Tibial nerve (tissue), 4 donors: ENCODE measurements at places on chromosomes 2 and 18. TPM values are rescaled to one million over a fixed set of nuclear protein-coding genes. Genes with fewer than 3 reads are reported as not detected.

DNA sequence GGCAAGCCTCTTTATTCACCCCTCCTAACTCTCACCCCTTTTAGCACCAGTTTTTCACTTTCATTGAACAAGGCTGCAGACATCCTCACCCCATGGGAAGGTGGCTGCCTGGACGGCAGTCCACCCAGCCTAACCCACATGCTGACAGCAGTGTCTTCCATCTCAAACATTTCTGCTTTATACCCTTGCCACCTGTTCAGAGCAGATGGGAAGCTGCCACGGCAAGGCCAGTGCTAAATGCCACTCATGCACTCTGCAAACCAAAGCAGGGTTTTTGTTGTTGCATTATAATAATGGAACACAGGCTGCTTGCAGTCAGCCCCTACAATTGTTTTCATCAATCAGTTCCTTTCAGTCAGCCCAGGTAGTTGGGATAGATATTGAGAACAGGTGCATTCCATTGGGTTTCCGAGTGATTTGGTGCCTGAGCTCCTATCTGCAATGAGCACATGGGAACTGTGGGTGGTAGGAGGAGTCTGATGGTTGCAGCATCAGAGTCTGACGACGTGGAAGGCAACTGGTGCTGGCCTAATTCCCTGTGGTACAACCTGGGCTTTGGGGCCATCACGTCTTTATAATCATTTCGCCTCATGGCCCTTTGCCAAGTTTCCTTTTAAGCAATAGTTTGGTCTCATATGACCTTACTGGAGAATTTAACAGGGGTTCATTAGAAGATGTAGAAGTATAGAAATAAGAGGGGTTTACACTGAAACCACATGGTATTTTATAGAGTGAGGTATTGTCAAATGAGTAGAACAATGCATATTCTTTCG, 252.5 kb upstream of the SP5 start:
- DNase-seq = no peak

GRCh38 chr2:60555783-60556139, 2.3 kb upstream of the BCL11A start:
- DNase-seq = no peak

DNA sequence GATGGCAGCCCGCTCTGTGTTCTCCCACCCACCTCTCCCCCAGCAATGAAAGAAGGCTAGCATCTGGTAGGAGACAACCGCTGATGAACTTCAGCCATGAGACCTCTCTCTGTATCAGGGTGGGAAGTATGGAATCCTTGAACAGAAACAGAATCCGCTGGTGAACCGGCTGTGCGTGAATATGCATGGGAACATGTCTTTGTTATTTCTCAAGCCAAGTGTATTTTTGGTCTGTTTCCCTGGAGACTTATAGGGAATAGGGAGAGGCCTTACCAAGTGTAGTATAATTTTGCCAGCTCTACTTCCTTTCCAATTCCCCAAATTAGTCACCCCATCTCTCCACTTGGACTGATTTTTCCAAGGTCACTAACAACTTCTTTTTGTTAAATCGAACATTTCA, 30.1 kb downstream of the WNT10A start:
- no peak for DNase-seq

DNA sequence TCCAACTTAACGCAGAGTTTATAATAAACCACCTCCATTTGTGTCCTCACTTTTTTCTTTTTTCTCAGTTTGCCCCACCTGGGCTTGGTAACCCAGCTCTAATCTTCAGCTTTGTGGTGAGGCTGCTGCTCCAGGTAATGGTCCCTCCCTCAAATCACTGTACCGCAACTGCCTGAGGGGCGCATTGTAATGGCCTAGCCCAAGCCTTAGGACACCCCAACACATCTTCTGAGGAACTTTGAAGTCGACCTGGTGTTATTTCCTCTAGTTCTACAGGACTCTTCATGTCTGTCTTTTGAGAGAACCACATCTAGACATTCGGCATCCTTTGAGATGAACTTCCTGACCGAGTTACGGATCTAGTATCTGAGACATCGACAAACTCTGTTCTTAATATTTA, 99.7 kb downstream of the PLEKHM3 start:
- no peak for DNase-seq

GRCh38 chr2:38092196-38092902, 16.4 kb upstream of the CYP1B1 start:
- no peak for DNase-seq

- no peak for DNase-seq
Measured at GRCh38 chr2:26521054-26521912, 43.4 kb upstream of the OTOF start.

- no peak for DNase-seq
Measured at GRCh38 chr2:83058683-83059082, 1400.4 kb downstream of the SUCLG1 start.

GRCh38 chr18:49030138-49030537, 79.4 kb upstream of the SMAD7 start:
- DNase-seq = no peak

NDUFS1 gene
- 51.3 TPM for total RNA-seq

MAL gene
- total RNA-seq = 200 TPM

GALR1 gene
- total RNA-seq = 1.2 TPM
